Activated CD8-positive, alpha-beta T cell treated with anti-CD3 and anti-CD28 coated beads for 36 hours (primary cell): ENCODE measurements at places on chromosomes 3 and 15. TPM values are rescaled to one million over a fixed set of nuclear protein-coding genes. Genes with fewer than 3 reads are reported as not detected.
A peak's percentile ranks its signal among the peaks of the same experiment; 100 is the strongest.

DNA sequence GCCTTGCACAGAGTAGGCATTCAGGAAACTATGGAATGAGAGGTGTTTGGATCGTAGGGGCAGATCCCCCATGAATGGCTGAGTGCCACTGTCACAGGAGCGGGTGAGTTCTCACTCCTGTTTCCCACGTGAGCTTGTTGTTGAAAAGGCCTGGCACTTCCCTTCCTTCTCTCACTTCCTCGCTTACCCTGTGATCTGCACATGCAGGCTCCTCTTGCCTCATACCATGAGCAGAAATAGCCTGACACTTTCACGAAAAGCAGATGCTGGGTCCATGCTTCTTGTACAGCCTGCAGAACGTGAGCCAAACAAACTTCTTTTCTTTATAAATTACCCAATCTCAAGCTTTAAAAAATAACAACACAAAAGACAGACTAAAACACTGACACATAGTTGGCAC, 55.4 kb downstream of the AGBL1 start:
- H3K27ac ChIP-seq = no peak overlapping the region
- H3K27me3 ChIP-seq = peaks cover 3% of the 10 kb centered on the region
- no peaks in the 10 kb centered on the region for H3K4me1 ChIP-seq
- no peak for DNase-seq
- no peak overlapping the region for H3K4me3 ChIP-seq

The ANKRD34C gene
- not detected for total RNA-seq

GRCh38 chr15:82788496-82788895, 17.4 kb downstream of the FSD2 start:
- peaks cover 3% of the 10 kb centered on the region for H3K27me3 ChIP-seq
- no peak for DNase-seq
- H3K4me3 ChIP-seq = no peak overlapping the region
- no peaks in the 10 kb centered on the region for H3K36me3 ChIP-seq

The HACD2 gene
- total RNA-seq = 25.1 TPM

The PFN2 gene
- total RNA-seq = 4.2 TPM

DNA sequence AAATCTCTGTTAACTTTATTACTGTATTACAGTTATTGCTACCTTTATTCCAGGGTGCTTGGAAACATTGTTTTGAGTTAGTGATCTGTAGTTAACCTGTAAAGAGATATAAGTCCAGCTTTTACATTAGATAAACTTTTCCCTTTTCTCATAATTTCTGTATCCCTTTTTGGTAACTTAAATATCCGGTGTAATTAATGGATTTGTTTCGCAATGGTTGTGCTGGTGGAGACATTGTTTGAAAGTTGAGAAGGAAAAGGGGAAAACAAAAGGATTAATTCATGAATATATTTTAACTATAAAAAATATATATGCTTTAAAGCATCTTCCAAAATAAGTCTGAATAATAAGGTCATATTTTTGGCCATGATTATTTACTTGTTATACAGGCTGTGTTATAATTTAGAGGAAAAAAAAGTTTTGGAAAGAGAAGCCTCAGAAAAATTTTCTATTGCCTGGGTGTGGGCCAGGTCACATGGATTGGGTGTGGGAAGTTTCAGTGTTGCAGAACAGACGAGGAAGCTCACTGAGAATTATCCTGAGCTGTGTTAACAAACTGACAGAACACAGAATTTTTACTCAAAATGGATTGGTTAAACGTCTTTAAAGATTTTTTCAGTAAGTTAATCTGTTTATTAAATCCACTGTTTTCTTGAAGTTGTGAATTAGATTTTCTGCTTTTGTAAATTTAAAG, 27.7 kb upstream of the IL20RB start:
- H3K4me3 ChIP-seq = no peak overlapping the region
- H3K36me3 ChIP-seq = peaks cover 40% of the 10 kb centered on the region
- DNase-seq = no peak
- no peaks in the 10 kb centered on the region for H3K27me3 ChIP-seq
- no peak overlapping the region for H3K27ac ChIP-seq
- peaks cover 60% of the 10 kb centered on the region for H3K4me1 ChIP-seq

- DNase-seq = peak; percentile 86
- no peaks in the 10 kb centered on the region for H3K27me3 ChIP-seq
- peaks cover 48% of the 10 kb centered on the region for H3K4me1 ChIP-seq
Measured at GRCh38 chr3:13414040-13414729, 5.9 kb downstream of the NUP210 start.

- H3K4me3 ChIP-seq = no peak within 1 kb of the TSS
- no peak within 1 kb of the TSS for H3K27ac ChIP-seq
- H3K4me1 ChIP-seq = peaks cover 7% of the 10 kb centered on the region
- no peaks in the 10 kb centered on the region for H3K36me3 ChIP-seq
- H3K27me3 ChIP-seq = peaks cover 18% of the 10 kb centered on the region
Measured at GRCh38 chr15:40238532-40239403, at the start of gene PAK6. TSS of gene PAK6 (plus strand) at chr15:40239063. CDS start at chr15:40264786, 25,723 bp downstream.
